ENCODE measurements at places on chromosomes 11 and 22.
A peak's percentile ranks its signal among the peaks of the same experiment; 100 is the strongest.

- no peak for DNase-seq
Observed at GRCh38 chr11:28903716-28904115, 795.5 kb downstream of the METTL15 start.

- DNase-seq, result no peak
Observed at GRCh38 chr11:44507896-44508445, 57.5 kb upstream of the CD82 start.

DNA sequence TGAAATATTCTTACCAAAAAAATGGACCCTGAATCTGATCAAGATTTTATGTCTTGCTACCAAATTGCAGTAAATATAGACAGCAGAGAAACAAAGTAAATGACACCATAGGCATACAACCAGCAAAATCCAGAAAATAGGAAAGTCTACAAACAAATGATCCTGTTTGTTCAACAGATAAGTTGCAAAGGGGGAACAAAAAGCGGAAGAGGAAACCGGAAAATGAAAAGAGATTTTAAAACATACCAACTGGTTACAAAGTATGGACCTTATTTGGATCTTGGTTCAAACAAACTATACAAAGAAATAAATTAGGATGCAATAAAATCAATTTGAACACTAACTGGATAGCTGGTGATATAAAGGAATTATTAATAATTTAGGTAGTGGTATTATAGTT, 92.0 kb downstream of the TMPRSS5 start:
- no peak for DNase-seq

DNA sequence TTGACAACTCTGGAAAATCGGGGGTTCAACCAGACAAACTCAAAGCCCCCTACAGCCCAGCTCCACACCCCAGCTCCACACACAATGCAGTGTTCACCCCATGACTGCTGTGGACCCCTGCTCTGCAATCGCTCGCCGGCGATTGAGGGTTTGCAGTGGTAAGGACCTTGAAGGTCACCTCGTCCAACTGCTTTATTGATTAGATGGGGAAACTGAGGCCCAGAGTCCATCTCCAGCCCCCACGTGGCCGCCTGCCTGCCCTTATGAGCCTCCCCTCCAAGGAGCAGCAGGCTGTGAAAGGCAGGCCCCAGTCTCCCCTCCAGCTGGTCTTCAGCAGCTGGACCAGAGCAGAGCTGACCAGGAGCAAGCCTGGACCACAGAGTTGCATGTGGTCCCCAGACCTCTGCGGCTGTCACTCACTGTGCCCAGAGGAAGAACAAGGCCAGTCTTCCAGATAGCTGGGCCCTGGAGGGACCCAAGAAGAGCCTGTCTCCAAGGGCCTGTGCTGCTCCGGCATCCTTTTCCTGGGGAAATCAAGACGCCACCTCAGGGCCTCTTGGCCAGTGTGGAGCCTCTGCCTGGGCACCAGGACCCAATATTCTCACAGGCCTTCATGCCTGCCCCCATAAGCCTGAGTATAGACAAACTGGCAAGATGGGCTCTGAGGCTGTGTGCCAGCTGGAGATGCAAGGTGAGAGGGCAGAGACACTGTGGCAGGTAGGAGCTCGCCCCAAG, 8.8 kb upstream of the LINC01488 start:
- no peak for DNase-seq

- DNase-seq, result no peak
Observed at GRCh38 chr11:88327061-88327460, 10.5 kb downstream of the CTSC start.

DNA sequence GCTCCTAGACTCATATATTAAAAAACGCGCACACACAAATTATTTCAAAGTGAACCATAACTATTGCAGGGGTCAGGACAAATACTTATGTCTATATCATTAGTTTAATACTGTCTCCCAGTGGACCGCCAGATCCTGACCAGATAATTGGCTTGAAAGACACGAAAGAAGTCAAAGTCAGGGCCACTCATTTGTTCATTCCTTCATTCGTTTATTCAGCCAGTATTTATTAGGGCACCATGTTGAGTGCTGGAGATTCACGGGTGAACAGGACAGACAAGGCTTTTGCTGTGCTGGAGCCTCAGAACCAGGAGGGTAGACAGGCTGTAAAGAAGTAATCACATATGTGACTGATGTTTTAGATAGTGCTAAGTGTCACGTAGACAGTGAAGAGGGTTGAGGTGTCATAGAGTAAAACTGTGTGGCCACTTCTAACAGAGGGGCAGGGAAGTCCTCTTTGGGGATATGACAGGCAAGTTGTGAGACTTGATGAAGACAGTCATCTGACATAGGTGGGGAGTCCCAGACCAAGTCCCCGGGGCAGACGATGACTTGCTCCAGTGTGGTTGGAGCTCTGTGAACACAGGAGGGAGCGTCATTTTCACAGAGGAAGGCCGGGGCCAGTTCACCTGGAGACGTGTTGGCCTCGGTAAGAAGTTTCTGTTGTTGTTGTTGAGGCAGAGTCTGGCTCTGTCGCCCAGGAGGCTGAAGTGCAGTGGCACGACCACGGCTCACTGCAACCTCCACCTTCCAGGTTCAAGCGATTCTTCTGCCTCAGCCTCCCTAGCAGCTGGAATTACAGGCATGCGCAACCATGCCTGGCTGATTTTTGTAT, 25.9 kb downstream of the RBX1 start:
- DNase-seq, result no peak

GRCh38 chr11:126654886-126655806, 299.7 kb downstream of the ST3GAL4 start:
- DNase-seq, result no peak

- no peak for DNase-seq
Observed at GRCh38 chr11:25339281-25339680, 842.4 kb downstream of the LUZP2 start.

- DNase-seq, result peak; percentile 38
Observed at GRCh38 chr11:123407130-123407995, 22.7 kb upstream of the GRAMD1B start.

DNA sequence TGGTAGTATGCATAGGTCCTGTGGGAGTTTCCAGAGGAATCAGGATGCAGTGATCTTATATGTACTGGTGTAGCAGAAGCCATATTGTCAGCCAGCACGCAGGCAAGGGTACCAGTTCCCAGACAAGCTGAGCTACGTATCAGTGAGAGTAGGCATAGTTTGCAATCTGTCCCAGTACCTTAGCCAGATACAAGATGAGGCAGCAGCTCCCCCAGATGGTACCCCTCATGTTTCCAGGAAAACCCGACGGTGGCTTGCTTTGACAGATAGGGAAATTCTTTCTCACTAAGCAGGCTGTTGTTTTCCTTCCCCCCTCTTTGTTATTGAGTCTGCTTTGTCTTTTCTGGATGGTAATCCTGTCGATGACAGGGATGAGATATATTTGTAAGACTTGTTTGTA, 109.7 kb upstream of the RRM1 start:
- DNase-seq, result peak; percentile 8

GRCh38 chr22:49081261-49081666, 746.4 kb downstream of the BRD1 start:
- no peak for DNase-seq

- DNase-seq, result no peak
Observed at GRCh38 chr11:46912526-46913150, 5.7 kb downstream of the LRP4 start.

DNA sequence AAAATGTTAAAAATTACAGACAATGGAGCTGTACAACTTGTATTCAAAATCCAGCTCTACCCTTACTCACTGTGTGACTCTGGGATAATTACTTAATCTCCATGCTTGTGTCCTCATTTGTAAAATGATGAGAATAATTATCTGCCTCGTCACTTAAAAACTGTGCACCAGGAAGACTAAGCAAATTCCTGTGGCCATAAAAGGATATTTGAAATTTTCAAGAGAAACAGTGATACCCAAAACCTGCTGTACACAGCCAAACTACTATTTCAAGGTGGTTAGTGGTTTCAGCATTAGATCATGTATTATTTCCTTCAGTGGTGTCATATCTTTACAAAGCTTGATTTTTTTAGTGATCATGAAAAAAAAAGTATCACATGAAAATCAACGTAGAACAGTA, 136.9 kb downstream of the METTL15 start:
- DNase-seq, result no peak

DNA sequence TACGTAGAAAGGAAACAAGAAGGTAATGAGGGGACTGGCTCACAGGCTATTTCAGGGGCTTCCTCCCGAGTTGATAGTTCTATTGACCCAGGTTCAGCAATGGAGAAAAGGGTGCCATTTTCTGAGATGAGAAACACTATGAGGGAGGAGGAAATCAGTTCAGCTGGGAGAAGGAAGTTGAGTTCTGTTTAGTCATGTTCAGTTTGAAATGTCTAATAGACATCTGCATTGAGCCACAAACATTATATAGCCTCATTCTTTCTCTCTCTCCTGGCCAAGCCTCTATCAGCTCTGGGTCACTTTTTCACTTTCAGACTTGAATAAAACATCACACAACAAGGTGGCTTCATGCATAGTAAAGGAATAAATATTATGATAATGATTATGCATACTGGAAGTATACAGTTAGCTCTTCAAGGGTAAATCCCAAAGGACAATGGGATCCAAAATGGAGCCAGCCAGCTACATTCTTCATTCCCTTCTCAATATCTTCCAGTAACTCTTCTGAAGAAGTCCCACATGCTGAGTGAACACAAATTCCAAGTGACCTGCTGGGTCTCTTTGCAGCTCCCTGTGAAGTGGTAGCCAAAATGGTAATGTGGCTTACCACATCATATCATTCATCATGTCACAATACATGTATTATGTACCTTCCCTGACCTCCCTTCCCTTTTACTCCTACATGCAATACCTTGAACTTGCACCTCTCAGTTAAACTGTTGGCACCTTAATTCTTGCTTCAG, 80.9 kb upstream of the CD44 start:
- DNase-seq, result no peak

GRCh38 chr22:39915295-39915726, 14.4 kb downstream of the GRAP2 start:
- DNase-seq, result no peak

DNA sequence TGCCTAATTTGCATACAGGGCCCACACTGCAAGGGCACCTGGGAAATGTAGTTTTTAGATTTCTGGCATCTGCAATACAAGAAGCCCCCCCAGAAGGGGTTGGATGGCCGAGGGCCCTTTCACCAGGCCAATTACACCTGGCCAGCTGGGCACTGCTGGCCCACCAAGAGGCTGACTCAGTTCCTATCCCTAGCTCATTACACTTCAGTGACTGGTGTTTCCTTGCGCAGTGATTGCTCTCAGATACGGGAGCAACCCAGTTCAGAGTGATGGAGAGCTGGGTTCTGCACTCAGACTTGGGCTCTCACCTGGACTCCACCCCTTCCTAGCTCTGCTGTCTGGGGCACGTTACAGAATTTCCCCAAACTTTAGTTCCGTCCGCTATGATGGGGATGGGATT, 81.1 kb upstream of the SHANK2 start:
- no peak for DNase-seq

GRCh38 chr11:8329847-8330361, 66.2 kb upstream of the LMO1 start:
- DNase-seq, result no peak

DNA sequence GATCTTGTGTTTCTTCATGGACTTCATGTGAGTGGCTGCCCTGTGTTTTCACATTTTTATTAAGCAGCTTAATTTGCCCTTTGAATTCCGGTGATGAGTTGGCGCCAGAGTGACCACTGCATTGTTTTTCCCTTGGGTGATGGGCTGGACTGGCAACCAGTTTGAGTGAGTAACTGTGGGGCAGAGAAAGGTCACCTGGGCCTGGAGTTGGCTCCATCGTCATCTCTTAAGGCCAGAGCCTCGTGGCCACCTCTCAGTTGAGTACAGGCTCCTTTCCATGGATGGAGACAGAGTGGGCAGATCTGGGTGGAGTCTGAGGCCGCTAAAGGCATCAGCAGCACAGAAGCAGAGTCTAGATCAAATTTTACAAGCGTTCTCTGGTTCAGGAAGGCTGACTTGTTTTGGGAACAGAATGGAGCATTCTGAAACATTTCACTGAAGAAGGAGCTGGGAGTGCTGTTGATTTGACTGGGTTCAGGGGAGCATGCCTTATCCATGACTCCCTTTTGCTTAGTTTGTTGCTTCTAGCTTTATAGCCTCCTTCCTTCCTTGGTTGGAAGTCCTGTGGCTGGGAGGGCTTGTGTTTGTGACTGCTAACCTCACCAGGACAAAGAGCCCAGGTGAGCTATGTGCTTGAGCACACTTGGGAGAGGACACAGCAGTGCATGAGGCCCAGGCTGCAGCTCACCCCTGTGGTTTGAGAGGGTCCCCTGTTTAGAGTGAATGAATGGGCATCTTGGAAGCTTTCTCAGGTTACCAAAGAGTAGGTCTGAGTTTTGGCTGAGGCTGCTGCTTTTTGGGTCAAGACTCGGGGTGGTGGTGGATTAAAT, 7.8 kb downstream of the BCR start:
- no peak for DNase-seq

GRCh38 chr11:108403052-108403451, 64.3 kb downstream of the C11orf65 start:
- DNase-seq, result no peak

GRCh38 chr11:14058061-14058460, 95.5 kb downstream of the SPON1 start:
- DNase-seq, result no peak

GRCh38 chr22:47587361-47587760, 824.9 kb downstream of the TBC1D22A start:
- DNase-seq, result no peak

GRCh38 chr11:122032317-122032716, 83.7 kb downstream of the BLID start:
- DNase-seq, result no peak

DNA sequence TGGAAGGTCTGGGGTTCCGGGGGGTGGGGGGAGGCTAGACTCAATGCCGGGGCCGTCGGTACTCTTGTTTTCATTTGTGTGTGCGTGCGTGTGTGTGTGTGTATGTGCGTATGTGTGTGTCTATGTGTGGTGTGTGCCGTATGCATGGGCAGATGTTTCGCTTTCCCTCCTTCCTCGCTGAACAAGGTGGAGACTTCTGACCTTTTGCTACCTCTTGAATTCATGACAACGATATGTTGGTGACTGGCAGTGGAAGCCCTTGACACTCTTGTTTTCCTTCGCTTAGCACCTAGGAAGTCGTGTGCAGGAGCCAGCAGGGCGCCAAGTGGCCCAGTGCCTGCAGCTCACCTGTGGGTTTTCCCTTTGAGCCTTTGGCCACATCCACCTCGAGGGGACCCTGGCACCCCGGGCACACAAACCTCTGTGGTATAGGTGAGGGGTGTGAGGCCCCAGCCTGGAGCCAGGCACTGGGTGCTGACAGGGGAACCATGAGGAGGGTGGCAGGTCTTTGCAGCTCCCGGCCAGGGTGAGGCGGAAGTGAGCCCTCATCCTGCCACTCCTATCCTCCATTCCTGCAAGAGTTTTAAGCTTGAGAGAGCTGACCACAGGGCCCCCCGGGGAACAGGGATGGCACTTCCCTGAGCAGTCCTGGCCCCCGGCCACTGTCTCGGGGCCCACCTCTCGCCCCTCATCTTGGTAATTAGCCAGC, 19.3 kb upstream of the TMEM191C start:
- no peak for DNase-seq

- DNase-seq, result no peak
Observed at GRCh38 chr11:81331611-81332235, 1401.9 kb downstream of the FAM181B start.

- no peak for DNase-seq
Observed at GRCh38 chr11:65868076-65868667, 4.4 kb downstream of the EFEMP2 start.

- DNase-seq, result no peak
Observed at GRCh38 chr22:41021061-41021612, 70.0 kb downstream of the RBX1 start.

- DNase-seq, result no peak
Observed at GRCh38 chr11:287821-288477, 977 bp upstream of the PGGHG start.

GRCh38 chr11:65424205-65425104, 1.9 kb downstream of the NEAT1 start:
- DNase-seq, result peak; percentile 60

GRCh38 chr11:43779306-43779705, 98.8 kb downstream of the HSD17B12 start:
- DNase-seq, result no peak
